Activated CD4-positive, alpha-beta T cell treated with anti-CD3 and anti-CD28 coated beads, Interleukin-2, amount 50 U/mL, for 4 hours (primary cell): ENCODE measurements at places on chromosomes 13 and 19.

DNA sequence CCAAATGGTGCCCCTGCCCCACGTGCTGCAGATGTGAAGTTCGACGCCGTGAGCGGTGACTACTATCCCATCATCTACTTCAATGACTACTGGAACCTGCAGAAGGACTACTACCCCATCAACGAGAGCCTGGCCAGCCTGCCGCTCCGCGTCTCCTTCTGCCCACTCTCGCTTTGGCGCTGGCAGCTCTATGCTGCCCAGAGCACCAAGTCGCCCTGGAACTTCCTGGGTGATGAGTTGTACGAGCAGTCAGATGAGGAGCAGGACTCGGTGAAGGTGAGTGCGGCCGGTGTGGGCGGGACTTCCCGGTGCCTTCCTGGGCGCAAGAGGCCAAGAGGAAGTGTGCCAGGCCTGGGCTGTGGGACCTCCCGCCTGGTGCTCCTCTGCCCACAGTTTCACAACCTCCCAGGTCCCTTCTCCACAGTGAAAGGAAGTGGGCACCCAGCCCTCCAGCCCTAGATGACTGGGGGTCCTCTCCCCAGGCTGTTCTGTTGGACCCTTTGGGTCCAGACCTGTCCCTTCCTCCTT, 14.1 kb upstream of the RELB start:
- DNase-seq, result no peak

GRCh38 chr19:6343462-6343861, 10.1 kb upstream of the ACER1 start:
- no peak for DNase-seq

GRCh38 chr13:71789693-71790329, 77.2 kb downstream of the DACH1 start:
- no peak for DNase-seq

DNA sequence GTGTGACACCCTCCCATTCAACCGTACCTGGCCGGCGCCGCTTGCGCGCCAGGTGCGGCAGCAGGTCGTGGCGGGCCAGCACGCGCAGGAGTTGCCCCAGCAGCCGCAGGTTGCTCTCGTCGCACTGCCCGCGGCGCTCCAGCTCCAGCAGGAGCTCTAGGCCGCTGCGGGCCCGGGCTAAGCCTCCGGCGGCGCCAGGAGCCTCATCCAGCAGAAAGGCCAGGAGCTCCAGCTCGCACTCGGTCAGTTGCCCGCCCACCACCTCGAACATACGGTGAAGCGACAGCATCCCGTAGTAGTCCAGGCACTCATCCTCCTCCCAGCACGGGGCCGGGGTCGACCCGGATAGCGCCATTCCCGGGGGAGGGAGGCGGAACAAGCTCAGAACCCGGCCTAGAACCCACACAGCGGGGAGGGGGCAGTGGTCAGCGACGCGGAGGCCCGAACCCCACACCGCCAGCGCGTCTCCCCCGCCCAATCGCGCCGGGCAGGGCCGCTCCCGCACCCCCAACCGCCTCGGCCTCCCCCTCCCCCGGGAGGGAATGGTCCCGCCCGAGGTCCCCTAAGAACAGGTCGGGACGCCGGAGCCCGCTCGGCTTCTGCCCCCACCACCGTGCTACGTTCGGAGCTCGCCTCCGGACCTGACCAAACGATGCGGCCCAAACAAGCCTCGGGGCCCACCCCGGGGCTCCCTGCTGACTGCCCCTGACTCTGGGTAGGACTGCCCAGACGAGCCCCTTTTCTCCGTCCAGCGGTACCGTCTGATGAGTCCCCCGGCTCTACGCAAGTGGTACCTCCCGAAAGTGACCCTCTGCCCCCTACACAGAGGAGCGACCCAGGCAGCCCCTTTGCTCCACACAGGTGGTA, 591 bp downstream of the DEDD2 start:
- no peak for DNase-seq

GRCh38 chr19:10701955-10702525, 801 bp downstream of the QTRT1 start:
- no peak for DNase-seq

DNA sequence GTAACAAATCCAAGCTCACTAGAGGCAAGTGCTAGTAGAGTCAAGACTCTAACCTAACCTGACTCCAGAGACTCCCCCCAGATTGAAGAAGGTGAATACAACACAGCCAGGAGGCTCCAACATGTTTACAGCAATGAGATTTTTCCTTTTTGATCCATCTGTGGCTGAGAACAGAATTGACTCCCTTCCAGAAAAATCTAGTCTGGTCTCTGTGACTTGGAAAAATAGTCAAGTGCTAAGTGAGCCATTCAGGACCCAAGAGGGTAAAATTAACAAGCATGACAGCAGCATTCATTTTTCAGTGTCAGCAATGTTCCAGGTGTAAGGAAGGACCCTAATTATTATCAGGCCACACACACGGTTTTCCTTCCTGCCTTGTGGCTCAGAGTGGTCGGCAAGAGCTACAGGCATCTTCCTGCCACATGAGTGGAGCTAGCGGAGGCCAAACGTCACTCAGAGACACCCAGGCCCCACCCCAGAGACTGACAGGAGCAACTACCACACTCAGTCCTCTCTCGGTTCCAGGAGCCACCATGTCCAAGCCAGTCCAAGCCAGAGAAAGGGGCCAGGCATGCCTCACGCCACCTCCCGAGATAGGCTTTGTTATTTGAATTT, 395.1 kb downstream of the FOXO1 start:
- no peak for DNase-seq

- no peak for DNase-seq
Measured at GRCh38 chr13:26471807-26472206, 85.7 kb upstream of the WASF3 start.

- no peak for DNase-seq
Measured at GRCh38 chr19:49631610-49632192, 8.2 kb downstream of the RRAS start.

DNA sequence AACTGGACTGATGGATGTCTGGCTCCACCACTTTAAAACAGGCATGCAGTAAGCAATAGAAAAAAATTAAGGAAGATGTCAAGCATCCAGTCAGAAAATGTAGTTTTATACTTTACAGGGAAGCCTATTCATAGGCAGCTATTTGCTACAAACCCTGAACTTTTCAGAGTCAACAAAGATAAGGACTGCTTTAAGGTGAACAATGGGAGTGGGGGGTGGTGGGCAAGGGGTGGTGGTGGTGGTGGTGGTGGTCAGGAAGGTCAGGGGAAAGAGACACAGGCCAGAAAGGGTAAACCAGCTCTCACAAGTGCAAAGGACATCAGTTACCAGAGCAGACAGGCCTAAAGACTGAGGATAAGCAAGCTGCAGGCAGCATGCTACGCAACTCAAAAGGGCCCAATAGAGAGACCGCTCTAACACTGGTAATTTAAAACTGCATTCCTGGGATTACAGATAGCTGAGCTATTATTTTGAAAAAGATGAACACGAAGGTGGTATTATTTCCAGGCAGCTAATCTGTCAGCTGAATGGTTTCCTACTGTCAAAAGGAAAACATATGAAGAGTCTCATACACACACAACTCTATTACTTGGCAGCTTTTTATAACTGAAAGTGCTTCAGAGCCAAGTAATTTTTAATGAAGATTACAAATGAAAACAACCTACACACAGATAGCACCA, 14.8 kb downstream of the BRD4 start:
- no peak for DNase-seq

DNA sequence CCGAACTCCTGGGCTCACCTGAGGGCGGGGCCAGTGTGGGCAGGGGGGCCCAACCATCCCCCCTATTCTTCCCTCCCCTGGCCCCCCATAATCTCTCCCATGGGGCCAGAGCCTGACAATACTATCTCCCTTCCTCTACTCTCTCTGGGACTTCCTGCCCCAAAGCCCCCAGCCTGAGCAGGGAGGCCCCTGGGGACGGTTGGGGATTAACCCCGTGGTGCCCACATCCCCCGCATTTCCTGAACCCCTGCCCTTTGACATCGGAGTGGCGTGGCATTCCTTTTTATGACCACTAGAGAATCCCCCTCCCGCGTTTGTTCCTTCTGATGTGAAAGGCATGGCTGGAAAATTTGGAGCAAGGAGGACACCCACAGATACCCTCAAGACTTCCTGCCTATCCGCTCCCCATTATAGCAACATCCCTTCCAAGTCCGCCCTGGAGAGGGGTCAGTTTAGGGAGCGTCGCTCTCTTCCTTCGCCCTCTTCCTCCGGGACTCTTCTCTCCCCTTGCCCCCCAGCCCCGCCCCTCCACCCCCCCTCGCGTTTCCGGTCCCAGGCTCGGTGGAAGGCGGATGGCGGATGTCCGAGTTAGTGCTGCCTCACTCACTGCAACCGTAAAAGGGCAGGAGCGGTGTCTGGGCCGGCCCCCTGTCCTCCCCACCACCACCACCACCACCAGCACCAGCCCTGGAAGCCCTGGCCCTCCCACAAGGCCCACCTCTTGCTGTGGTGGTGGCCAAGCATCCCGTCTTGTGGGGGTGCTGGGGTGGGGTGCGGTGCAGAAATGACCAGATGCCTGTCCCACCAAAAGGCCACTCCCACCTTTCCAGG, 1.8 kb downstream of the VASP start:
- DNase-seq, result no peak

- DNase-seq, result no peak
Measured at GRCh38 chr19:46674416-46675178, 13.6 kb upstream of the DACT3 start.

- DNase-seq, result no peak
Measured at GRCh38 chr13:57739089-57739488, 107.5 kb downstream of the PCDH17 start.

DNA sequence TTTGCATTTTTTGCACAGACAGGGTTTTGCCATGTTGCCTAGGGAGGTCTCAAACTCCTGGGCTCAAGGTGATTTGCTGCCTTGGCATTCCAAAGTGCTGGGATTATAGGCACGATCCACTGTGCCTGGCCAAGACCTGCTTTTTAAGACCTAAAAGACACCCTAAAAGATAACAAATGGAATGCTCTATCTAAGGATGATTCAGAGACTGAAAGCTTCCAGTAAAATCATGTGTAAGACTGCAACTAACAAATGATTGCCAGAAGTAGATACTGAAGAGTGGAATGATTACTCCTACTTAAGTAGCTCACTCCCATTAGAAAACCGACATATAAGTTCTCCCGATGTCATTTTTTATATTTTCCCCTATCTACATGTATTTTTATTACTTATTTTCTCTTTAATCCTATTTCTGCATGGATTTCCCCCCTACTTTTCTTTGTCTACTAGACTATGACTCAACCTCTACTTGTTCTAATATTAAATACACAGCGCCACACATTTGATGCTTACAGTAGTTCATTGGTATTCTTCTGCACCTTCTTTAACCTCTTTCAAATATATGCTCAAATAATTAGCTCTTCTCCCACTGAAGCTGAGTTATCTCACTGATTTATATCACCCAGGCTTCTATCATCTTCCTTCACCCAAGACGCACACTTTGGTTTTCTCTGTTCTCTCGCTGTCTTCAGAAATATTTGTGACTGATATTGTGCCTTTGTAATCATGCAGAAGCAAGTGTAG, 32.2 kb upstream of the KLF12 start:
- no peak for DNase-seq

DNA sequence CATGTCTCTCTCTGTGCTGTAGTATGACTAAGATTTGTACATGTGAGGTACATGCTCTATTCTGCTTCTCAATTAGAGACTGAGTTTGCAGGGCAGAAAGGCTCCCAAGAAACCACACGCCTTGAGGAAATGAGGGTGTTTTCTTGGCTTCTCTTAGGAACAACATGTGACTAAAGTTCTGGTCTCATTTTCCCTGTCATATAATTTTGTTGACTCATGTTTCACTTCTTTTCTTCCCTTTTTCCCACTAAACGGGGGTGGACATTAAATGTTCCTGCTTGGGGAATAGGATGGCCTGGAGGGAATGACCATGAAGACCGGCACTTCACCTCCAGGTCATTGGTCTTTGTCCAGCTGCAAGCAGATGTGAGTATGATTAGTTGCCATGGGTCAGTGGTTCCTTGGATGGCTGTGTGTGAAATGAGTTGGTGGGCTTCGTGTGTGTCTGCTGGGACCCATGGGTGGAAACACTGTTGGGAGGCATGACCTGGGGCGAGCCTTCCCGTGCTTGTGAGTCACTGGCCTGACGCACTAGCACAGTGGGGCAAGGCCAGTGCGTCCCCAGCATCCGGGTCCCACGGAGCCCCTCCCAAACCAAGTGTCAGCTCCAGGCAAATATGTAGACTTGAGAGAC, 56.6 kb downstream of the COL4A1 start:
- DNase-seq, result no peak

- DNase-seq, result no peak
Measured at GRCh38 chr19:53389978-53390377, 5.0 kb upstream of the ZNF765 start.

DNA sequence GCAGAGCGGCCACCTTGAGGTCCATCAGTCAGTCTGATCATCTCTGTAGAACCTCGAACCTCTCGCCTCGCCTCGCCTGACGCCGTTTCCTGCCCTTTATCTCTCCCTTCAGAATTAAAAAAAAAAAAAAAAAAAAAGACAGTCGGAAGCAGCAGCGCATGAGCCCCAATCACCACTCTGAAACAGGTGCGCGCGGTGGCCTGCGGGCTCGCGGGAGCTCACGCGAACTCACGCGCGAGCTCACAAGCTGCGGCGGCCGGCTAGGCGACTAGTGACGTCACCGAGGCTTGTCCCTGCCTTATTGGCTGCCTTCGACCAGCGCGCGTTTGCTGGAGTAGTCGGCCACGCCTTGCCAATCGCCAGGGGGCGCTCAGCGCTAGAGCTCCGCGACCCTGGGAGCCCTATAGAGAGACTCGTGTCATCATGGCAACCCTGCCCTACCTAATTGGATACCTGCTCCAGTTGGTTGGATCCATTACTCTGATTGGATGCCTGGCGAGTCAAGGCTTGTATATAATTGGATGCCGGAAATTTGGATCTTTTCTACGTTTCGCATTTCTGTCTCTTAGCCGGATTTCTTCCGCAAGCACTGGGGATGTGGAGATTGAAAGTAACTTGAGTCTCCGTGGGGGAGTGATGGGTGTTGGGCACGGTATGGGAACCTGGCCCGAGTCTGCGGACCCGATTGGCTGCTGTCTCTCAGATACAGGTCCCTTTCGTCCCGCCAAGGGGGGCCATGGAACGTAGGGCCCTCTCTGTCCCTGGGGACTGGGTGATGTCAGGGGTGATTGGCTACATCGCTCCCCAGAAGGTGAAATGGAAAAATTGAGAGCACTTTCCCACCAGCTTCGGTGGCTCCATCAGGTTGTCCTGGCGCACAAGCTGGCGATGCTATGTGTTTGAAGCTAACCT, 31.6 kb downstream of the SYT3 start:
- peak; percentile 53 for DNase-seq

GRCh38 chr19:33872445-33873320, 76.0 kb downstream of the KCTD15 start:
- DNase-seq, result no peak

GRCh38 chr19:44587963-44588770, 25.2 kb upstream of the IGSF23 start:
- no peak for DNase-seq

DNA sequence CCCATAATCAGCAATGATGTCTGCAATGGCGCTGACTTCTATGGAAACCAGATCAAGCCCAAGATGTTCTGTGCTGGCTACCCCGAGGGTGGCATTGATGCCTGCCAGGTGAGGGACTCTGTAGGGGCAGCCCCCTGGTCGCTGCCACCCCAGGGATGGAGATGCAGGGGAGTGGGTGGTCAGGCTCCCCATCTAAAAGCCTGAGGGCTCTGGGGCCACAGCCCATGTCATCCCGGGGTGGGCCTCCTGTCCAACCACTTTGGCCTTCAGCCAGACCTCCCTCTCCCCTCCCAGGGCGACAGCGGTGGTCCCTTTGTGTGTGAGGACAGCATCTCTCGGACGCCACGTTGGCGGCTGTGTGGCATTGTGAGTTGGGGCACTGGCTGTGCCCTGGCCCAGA, 24.1 kb downstream of the HPN start:
- DNase-seq, result no peak

GRCh38 chr19:55418185-55418584, 10.6 kb upstream of the UBE2S start:
- peak; percentile 45 for DNase-seq
